ENCODE measurements at places on chromosomes 4 and X.

DNA sequence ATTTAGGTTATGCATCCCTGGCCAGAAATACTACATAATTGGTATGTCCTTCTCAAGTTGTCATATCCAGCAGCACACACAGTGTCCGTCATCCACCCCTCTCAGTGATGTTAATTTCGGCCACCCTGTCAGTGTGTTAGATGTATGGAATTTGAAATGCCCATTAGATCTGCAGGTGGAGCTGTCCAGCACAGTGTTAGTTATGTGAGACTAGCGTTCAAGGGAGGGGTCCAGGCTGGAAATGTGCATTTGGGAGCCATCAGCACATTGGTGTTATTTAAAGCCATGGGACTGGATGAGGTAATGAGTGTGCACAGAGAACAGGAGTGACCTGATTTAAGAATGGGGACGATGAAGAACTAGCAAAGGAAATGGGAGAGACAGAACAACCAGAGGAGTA is 22.4 kb downstream of the ANAPC4 start:
- DNase-seq, result no peak

DNA sequence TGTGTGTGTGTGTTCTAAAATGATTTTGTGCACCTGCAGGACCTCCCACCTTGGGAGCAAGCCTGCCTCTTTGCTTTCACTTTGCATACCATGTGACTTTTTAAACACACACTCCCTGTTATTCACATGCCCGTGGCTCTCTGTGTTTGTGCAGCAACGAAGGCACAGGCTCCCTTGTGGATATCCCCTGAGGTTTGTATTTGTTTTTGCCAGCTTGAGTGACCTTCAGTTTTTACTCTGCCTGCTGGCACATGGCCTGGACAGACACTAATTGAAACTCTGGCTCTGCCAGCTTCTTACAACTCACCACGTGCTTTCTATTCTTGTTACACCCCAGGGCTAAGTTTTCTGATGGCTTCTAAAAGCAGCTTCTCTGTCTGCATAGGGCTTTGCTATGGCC is 885.8 kb downstream of the SH3BGRL start:
- DNase-seq, result no peak

GRCh38 chr4:81494031-81494431 is 22.3 kb upstream of the RASGEF1B start:
- DNase-seq, result no peak

DNA sequence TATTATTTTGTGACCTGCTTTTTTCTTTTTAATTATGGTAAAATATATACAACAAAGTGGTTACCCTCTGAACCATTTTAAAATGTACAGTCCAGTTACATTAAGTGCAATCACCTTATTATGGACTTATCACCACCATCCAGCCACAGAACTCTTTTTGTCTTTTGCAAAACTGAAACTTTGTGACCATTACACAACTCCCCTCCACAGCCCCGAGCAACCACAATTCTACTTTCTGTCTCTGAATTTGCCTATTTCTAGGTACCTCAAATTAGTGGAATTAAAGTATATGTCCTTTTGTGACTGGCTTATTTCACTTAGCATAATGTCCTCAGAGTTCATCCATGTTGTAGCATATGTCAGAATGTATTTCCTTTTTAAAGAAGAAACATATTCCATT is 39.3 kb upstream of the WWC2 start:
- no peak for DNase-seq

Measured in SHP77 (cell line).